T-helper 22 cell (primary cell): ENCODE measurements at places on chromosomes 13 and 19.

DNA sequence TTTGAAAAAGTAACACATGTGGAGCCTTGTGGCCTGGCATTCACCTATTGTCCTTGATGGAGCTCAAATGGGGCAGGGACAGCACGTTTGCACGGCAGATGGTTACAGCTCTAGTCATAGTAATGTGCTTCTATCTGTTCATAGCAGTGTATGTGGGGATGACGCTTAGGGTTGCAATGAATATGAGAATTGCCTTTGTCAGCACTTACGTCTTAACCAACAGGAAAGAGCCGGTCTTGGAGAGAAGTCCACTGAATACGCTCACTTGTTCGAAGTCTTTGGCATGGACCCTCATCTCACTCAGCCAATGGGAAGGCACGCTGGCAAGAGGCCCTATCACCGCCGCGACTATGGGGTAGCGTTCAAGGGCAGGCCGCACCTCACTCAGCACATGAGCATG, 18.9 kb upstream of the OR7D2 start:
- DNase-seq, result no peak

GRCh38 chr13:21849323-21849722, 178.4 kb downstream of the FGF9 start:
- DNase-seq, result no peak

DNA sequence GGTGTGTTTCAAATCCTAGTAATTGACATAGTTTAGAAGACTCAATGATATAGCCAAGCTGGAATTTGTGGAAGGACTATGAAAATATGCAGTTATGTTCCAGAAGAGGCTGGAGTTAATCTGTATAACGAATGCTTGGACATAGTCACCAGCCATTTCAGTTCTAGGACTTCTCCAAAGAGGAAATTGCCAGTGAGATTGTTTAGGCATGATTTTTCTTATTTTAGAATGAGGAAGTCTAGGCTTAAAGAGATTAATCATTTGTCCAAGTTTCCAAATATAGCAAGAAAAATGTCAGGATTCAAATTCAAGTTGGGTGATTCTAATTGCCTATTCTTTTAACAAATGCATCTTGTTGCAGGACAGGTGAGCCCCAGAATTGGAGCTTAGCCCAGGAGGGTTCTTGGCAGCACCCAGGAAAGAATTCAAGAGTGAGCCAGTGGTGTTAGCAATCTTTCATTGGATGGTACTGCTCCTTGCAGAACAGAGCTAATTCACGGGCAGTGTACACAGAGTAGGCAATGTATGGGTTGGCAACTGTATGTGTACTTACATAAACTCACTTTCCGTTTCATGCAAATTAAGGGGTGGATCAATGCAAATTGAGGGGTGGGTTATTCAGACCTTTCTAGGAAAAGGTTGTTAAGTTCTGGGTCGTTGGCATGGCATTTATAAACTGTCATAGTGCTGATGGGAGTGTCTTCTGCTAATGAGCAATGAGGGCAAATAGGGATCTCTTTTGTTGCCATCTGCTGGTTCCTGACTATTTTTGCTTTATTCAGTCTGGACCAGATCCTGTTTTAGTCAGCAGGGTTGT, 763.1 kb upstream of the SLITRK1 start:
- no peak for DNase-seq

DNA sequence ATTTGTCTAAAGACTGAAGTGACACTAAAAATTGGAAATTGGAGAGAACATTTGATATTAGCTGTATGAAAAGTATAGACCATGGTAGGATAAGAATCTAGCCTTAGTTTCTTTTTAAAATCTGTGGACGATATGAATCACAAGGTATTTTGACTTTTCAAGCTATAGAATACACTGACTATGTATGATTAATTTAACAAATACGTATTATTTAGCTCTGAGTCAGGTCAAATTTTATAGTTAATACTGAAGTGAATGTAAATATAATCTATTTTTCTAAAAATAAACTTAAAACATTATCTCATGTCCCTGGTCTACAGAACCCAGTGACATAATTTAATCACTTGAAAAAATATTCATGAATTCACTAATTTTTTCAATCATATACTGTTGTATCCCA, 795.6 kb upstream of the SLITRK1 start:
- DNase-seq, result no peak

DNA sequence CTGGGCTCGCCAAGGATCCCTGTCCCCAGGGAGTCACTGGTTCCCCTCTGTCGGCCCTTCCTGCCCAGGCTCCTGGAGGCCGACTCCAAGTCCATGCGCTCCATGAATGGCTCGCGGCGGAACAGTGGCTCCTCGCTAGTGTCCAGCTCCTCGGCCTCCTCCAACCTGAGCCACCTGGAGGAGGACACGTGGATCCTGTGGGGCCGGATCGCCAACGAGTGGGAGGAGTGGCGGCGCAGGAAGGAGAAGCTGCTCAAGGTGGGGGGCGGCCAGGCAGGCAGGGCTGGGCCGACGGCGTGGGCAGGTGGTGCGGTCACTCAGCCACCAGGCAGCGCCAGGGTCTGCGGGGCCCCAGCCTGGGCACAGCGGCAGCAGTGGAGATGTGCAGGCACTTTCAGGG, 17.6 kb downstream of the EVI5L start:
- no peak for DNase-seq

DNA sequence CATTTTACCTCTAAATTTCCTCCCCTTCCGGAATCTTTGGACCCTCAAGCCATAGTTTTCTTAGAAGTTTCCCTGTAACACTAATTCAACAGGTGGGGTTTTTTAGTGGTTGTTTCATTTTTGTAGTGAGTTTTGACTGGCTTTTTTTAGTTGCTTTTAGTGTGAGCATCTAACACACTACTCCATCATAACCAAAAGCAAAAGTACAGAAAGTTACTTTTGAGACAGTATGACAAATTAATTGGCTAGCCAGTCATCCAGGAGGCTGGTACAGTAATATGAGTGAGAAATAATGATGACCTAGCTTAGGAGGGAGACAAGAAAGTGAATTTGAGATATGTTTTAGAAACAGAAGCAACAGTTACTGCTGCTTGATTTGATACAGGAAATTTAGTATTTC, 71.5 kb downstream of the DNAJC15 start:
- DNase-seq, result no peak

DNA sequence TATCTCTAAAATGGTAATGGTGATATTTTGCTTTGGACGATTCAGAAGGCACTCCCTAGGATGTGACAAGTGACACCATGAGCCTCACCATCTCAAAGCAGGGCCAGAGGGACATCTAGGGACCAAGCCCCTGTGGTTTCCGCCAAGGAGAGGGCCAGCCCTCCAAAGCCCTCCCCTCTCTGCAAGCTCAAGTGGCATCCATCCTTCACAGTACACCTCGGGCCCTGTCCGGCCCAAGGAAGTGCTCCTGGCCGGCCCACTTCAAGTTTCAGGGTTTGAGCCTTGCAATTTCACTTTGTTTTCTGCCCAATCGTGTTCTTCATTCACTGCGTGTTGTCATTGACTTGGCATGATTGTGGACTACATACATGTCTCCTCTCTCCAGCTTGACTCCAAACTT, 82.5 kb downstream of the TSHZ3 start:
- DNase-seq, result no peak

DNA sequence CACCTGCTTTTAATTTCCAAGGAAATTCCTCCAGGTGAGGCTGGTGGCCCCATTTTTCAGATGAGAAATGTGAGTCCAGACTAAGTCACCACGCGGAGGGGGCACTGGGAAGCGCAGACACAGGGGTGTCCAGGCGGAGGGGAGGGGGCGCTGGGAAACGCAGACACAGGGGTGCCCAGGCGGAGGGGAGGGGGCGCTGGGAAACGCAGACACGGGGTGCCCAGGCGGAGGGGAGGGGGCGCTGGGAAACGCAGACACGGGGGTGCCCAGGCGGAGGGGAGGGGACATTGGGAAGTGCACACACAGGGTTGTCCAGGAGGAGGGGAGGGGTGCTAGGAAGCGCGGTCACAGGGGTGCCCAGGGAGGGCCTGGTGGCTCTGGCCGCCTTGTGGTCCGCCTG, 3.5 kb downstream of the GRK1 start:
- no peak for DNase-seq

DNA sequence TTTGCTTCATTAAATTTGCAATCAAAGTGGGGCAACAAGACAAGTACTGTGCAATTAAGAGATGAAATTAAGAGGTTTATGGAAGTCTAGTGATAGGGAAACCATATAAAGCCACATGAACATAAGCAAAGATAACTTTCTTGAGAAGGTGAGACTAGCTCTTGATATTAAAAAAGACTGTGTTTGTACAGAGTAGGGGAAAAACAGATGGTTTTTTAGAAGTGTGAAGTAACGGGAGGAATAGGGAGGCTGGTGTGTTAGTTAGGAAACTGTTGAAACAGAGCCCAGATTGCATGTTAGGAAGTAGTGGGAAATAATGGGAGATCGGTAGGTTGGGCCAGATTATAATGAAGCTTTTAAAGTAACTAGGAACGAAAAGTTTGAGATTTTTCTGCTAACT, 149.8 kb upstream of the FREM2 start:
- DNase-seq, result no peak

DNA sequence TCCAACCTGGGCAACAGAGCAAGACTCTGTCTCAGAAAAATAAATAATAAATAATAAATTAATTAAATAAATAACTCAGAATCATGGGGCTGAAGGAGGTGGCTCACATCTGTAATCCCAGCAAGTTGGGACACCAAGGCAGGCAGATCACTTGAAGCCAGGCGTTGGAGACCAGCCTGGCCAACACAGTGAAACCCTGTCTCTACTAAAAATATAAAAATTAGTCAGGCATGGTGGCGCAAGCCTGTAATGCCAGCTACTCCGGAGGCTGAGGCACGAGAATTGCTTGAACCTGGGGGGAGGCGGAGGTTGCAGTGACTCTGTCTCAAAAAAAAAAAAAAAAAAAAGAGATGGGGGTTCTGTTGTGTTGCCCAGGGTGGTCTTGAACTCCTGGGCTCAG, 7.2 kb downstream of the TMEM38A start:
- DNase-seq, result no peak

DNA sequence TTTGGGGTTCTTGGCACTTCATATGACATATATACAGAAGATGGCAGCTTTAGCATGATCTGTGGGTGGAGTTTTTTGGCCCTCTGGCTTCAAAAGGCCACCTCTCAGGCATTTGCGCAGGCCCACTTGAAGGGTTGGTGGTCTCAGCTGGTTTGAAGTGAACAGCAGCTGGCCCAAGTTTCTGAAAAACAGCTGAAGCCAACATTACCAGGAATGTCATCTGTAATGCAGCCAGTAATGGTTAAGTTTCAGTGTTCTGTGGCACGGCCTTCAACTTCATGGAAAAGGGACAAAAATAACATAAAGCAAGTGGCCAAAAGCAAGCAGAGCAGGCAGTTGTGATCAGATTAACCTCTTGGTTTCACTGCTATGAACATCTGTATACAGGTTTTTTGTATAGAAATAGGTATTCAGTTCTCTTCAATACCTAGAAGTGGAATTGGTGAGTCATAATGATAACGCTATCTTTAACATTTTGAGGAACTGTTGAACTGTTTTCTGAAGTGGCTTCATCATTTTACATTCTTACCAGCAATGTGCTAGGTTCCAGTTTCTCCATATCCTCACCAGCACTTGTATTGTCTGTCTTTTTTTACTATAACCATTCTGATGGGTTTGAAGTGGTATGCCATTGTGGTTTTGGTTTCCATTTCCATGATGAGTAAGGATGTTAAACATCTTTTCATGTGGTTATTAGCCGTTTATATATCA, 245.4 kb downstream of the SHISA2 start:
- no peak for DNase-seq

DNA sequence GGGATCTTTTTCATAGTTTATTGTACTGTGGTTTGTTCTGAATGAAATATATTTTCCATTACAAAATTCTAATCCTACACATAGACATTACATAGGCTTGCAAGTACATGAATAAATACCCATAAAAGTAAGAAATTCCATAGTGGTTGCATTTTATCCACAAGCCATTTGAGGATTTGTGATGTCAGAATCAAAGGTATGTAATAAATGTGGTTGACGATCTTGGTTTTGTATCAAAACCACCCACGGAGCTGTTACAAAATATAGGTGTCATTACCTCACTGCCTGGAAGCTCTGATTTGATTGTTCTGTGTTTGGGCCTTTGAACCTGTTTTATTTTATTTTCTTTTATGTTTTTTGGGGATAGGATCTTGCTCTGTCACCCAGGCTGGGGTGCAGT, 125.1 kb downstream of the NALCN start:
- no peak for DNase-seq

DNA sequence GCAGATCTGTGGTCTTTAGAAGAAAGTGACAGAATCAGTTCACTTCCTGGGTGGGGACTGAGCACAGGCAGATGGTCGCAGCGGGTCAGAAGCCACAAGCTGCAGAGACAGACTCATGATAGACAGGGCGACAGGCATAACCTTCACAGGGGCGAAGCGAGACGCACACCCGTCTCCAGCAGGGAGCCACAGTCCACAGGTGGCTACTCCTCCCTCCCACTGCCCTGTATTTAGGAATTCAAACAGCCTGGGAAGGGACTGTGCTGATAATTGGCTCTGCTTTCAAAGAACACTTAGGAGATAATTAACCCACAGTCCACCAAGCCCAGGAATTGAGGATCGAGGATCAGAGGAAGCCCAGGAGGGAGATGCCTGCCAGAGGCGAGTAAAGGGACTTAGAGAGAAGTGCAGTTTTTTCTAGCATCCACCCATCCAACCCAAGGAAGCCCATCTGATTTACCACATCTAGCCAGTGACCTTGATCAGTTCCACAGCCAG, 23.2 kb downstream of the RFX2 start:
- no peak for DNase-seq

DNA sequence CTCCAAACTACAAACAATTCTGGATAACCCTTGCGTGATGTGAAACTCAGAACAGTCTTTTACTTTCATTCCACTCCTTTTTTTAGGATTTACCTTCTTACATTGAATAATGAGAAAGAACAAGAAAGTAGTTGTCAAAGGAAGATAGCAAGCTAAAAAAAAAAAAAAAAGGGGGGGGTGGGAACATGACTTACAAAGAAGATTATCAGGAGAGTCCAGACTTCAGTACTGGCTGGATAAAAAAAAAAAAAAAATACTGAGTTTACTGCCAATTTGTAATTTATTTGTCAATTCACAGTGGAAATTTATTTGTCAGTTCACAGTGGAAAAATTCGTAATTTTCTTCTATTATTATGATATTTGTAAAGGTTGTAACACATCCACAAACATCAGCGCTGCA, 792.4 kb upstream of the SLITRK5 start:
- DNase-seq, result no peak

DNA sequence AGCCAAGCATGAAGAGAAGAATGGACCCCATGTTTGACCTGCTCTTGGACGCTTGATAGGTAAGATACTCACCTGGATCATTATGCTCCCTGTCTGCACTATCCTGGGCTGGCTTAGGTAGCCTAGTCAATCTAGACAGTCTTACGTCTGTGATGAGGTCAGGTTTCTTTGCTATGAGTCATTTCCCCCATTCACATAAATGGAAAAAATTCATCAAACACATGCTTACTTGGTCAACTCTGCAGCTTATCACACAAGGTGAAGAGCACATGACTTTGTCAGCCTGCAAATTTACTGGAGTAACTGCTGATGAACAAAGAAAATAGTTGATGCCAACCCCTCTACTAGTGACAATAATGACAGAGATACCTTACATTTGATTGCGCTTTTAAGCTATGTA, 170.0 kb downstream of the NUFIP1 start:
- no peak for DNase-seq

- no peak for DNase-seq
Measured at GRCh38 chr13:80341101-80341755, at the start of gene SPRY2. Gene SPRY2, minus strand, starts transcription at chr13:80341126. Its CDS starts 3,421 bp downstream, at chr13:80337705.
